NCI-H187 (cell line): ENCODE measurements at places on chromosomes 2 and 18.

GRCh38 chr2:236977063-236977851 is 108.4 kb upstream of the COPS8 start:
- DNase-seq, result no peak

DNA sequence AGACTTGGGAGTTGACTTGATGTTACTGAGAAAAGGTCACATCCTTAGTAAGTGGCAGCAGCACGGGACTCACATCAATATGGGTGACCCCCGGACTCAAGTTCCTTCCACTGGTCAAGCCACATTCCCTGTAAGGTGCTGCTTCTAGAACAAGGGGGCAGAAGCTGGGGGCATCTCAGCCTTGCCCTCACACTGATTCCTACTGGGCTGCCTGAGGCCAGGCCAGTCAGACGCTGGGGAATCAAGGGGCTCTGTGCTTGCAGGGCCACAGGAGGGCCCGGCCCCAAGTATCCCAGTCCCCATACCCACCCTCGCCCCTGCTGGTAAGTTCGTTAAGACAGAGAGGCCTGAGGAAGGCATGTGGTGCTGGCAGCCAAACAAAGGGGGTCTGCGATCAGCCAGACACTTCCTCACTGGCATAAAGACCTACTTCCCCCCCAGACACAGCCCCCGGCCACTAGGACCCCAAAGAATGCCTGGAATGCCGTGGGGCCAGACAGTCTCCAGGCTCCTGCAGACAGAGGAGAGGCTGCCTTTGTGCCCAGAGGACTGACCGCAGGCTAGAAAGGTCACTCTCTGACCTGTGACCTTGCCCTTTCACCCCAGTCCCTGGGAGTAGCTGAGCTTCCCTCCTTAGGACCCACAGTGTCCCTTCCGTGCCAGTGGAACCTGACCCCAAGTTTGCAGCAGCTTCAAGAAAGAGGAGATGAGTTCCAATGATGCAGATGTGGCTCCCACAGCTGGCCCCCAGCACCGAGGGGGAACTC is 83.6 kb downstream of the HS1BP3 start:
- no peak for DNase-seq

GRCh38 chr2:39265315-39265714 is 21.5 kb upstream of the CDKL4 start:
- DNase-seq, result no peak

DNA sequence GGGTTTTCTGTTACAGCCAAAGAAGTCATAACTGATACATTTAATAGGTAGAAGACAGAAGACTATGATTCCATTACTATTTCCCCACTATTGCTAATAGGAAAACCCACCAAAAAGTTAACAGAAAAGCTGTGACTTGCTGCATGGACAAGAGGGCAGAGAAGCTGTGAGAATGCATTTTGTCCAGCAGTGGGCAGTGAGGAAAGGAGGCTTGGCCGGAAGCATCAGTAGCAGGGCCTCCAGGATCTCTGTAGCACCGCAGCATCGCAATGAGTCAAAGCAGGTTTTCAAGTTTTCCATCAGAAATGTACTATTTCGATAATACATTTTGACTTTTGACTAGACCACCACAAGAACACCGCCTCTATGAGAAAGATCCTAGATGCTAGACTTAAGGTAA is 24.9 kb downstream of the MYO5B start:
- no peak for DNase-seq

DNA sequence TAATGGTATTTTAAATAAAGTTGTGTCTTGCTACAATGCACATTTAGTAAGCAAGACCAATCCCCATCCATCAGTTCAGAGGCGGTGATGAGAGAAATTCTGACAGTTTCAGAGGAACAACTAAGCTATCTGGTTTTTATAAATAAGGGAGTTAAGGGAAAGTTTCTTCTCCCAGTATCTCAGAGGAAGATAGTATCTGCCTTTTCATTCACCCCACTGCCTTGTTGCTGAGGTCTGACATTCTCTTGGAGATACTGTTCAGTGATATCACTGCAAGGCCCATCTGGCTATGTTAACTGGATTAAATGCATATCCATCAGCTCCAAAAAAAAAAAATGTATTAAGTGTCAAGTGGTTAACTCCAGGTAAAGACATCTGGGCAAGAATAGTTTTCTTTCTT is 47.9 kb downstream of the RBMS1 start:
- no peak for DNase-seq

DNA sequence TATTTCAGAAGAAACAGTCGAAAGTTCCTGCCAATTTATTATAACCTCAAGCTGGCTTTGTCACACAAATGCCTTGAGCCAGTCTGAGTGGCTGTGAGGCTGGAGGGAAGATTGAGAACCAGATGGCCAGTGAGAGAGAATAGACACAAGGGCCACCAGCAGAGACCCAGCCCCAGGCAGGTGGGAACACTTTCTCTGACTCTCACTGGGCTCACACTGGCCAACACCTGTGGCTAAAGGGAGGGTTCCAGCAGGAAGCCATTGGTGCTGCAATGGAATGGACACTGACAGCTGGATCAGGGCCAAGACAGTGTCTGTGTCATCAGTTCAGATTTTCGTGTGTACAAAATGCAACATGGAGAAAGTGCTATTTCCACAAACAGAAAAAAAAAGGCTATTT is 29.9 kb downstream of the LOXHD1 start:
- DNase-seq, result no peak
